ENCODE measurements at places on chromosomes 7 and 10.

DNA sequence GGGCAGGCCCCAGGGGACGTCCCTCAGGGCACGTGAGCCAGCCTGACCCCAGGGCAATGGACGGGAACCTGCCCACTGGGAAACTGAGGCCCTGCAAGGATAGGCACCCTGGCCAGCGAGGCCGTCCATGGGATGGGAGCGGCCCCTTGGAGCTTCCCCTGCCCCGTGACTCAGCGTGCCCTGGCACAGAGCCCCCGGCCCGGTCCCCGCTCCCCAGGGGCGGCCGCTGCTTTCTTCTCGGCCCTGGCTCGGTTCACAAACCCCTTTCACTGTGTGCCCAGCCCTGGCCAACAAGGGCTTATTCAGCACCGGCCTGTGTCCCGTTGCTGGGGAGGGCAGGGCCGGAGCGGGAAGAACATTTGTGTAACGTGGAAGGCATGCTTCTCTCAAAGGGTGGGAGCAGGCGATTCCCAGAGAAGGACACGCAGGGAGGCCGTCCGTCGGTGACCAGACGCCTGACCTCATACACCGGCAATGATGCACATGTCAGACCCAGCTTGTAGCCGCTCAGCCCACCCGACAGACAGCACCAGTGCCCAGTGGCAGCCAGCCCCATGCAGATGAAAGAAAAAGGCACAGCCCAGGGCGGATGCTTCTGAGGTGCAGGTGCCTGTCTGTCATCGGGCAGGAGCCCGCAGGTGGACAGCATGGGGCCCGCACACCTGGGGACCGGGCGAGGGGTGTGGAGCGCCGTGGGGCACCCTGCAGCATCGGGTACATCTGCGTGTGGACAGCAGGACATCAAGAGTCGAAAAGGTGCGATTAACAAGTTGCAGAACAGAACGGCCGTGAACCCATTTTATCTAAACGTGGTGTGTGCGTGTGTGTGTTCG lies 94.5 kb downstream of the PDGFA start:
- peak; percentile 46 for DNase-seq

- DNase-seq, result no peak
Observed at GRCh38 chr10:110481919-110482318, 15.8 kb upstream of the DUSP5 start.

DNA sequence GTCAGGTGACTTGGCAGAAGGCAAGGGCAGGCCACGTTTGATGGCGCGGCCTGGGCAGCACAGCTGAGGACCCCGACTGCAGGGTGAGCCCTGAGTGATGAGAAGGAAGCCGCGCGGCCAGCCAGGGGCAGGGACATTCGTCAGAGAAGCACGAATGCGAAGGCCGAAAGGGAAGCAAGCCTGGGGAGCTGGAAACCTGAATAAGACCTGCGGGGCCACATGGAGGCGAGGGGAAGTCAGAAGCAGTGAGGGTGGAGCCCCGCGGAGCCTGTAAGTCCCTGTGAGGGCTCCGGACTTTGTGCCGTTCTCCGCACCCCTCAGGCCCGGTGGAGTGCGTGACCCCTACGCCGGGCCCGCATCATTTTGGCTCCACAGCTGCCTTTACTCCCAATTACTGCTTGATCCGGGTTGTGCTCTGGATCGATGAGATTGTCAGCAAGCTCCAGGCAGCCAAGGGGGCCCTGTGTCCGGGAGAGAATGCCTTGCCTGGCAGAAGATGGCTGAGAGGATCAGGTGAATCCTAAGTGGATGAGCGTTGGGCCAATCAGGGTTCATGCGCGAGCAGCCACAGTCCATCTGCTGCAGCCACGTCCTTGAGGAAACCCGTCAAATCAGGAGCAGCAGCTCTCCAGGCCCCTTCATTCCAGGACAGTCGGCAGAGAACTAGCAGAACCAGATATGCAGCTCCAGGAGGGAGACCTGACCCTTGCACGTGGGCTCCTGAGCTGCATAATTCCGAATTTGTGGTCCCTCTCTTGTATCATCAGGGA lies 293.3 kb upstream of the SHH start:
- no peak for DNase-seq

DNA sequence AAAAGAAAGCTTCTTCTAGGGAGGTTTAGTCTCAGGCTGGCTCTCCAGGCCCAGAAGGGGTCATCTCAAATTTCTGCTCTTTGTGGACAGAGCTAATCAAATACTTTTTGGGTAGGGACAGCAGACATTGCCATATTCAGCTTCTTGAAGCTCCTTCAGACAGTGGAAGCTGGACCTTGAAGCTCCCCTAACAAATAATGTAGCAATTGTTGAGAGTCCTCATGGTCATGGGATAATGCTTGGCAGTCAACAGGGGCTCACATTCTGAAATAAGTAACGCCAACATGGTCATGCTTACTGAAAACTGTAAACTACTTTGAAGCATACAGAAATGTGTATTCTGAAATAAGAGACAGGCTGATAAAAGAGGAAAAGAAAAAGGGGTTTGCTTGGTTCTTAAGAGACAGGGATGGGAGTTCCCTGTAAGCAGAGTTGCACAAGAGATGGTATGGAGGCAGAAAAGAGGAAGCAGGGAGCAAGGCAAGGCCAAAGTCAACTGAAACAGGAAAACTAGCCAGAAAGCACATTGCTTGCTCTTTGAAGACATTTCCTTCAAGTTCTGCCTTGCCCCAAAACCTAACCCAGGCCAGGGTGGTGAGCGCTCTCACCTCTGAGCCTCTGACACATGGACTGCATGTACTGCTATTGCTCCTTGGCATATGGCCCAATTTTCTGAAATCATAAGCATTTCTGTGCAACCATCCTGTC lies 53.1 kb upstream of the KMT2E start:
- peak; percentile 62 for DNase-seq

DNA sequence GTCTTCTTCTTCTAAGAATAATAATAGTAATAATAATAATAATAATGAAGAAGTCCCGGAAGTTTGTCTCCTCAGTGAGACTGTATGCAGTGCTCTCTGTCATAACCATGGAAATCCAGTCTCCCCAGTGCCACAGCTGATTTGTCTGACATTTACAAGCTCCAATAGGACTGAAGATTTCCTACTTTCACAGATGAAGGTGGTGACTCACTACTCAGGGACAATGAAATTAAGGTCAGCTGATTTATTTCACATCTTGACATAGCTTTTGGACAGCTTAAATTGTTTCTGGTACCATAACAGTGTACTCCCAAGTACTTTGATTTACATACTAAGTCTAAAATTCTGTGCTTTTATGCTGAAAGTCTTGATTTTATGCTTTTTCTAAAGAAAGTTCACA lies 6.9 kb downstream of the CELF2 start:
- DNase-seq, result no peak

DNA sequence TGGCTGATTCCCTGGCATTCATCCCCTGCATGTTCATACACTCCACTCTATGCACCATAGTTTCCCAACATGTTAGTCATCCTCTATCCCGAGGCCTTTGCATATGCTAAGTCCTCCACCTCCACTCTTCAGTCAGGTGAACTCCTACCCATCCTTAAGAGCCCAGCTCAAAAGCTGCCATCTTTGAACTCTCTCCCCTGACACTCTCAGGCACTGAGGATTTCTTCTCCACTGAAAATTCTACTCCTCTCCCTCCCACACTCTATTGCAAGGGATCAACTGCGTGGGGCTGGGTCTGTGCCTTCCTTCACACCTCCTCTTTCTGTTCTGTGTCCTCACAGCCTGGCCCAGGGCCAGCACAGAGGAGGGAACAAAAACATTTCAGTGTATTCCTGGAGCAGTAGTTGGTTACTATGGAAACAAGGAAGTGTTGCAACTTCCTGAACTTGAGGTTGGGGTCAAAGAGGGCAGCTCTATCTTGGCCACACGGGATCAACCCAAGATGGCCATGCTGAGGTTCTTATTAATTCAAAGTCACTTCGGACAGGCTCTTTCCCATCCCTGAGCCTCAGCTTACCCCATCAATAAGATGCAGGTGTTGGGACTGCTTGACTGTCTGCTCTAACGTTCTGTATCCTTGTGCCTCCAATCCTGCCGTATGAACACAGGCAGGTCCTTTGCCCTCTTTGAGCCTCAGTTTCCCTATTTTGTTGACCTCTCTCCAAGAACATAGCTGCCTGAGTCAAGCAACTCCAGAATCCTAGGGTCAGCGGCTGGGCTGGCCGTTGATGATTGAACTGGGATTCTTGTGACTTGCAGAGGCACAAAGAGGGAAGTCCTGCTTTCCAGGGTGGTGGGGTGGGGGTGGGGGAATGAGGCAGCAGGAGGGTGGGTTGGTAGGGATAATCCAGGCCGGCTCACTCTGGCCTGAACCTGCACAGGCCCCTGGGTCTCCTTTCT lies 15.5 kb downstream of the ZMIZ1 start:
- peak; percentile 97 for DNase-seq
